Vagina (tissue), 2 donors: ENCODE measurements at places on chromosomes 2 and 18.

DNA sequence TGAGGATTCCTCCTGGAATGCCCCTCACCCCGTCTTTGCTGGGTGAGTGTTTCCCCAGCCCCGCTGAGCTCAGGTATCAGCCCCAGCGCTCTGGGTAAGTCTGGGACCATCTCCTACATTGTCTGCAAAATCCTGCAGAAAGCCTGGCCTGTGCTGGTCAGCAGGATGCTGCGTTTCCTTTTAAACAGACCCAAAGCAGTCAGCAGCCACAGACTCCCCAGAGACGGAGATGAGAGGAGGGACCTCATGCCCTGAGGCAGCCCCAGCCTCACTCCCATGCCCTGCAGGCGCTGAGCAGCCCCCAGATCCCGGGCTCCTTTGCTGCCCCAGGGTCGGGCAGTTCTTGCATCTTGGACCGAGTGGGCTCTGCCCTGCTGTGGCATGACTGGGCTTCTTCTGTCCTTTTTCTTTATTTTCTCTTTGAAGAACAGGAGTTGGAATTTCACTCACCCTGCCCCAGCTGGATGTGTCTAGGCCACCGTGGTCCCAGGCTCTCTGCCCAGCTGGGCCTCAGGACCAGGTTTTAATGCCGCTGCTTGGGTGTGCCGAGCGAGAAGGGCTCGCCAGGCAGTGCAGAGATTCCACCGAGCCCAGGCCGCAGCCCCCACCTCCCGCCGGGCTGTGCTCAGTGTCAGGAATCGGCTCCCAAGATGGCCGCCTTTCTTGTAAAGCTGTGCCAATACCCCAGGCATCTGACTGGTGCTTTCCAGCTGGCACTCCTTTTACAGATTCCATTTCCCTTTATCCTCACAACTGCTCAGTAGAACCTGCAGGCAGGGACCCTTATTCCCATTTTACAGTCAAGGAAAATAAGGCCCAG is 43.6 kb downstream of the ODC1 start:
- DNase-seq = no peak
- H3K4me3 ChIP-seq = no peak overlapping the region
- peaks cover 74% of the 10 kb centered on the region for H3K4me1 ChIP-seq
- peak overlapping the region; percentile 65 for H3K27ac ChIP-seq
- H3K36me3 ChIP-seq = no peaks in the 10 kb centered on the region
- no peaks in the 10 kb centered on the region for H3K27me3 ChIP-seq

GRCh38 chr2:86284987-86285386 is 52.4 kb downstream of the REEP1 start:
- no peaks in the 10 kb centered on the region for H3K4me1 ChIP-seq
- no peaks in the 10 kb centered on the region for H3K36me3 ChIP-seq
- H3K27me3 ChIP-seq = no peaks in the 10 kb centered on the region
- no peak for DNase-seq
- H3K27ac ChIP-seq = no peak overlapping the region

DNA sequence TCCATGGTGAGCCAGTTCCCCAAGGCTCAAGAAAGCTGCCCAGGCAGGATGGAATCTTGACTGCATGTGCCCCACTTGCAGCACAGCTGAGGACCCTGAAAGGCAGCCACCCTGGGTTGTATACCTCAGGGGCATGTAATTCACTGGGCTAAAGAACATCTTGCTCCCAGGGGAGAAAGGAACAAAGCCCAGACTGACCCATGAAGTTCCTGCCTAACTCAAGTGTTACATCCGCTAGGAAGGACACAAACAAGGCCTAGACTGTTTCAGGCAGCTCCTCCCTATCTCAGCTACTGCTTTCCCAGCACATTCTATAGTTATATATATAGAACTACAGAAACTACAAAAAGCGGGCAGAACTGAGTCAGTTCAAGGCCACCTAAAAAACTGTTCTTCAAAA is 69.0 kb downstream of the RBM43 start:
- no peaks in the 10 kb centered on the region for H3K36me3 ChIP-seq
- H3K27ac ChIP-seq = no peak overlapping the region
- no peaks in the 10 kb centered on the region for H3K4me1 ChIP-seq
- DNase-seq = no peak

- H3K4me3 ChIP-seq = no peak overlapping the region
- H3K27me3 ChIP-seq = no peaks in the 10 kb centered on the region
- no peak for DNase-seq
- H3K36me3 ChIP-seq = no peaks in the 10 kb centered on the region
- H3K4me1 ChIP-seq = no peaks in the 10 kb centered on the region
Observed at GRCh38 chr2:186934420-186934819, 85.5 kb upstream of the ZSWIM2 start.

GRCh38 chr2:224369028-224369632 is 32.8 kb downstream of the FAM124B start:
- H3K4me1 ChIP-seq = no peaks in the 10 kb centered on the region
- no peak for DNase-seq
- H3K27me3 ChIP-seq = no peaks in the 10 kb centered on the region
- no peak overlapping the region for H3K4me3 ChIP-seq
- no peak overlapping the region for H3K27ac ChIP-seq
- no peaks in the 10 kb centered on the region for H3K36me3 ChIP-seq

GRCh38 chr2:237727363-237727762 is 71.2 kb upstream of the RBM44 start:
- DNase-seq = no peak
- no peak overlapping the region for H3K27ac ChIP-seq
- no peaks in the 10 kb centered on the region for H3K27me3 ChIP-seq
- H3K4me1 ChIP-seq = peaks cover 76% of the 10 kb centered on the region
- no peak overlapping the region for H3K4me3 ChIP-seq

- DNase-seq = no peak
- H3K4me3 ChIP-seq = no peak overlapping the region
- no peaks in the 10 kb centered on the region for H3K27me3 ChIP-seq
- H3K4me1 ChIP-seq = no peaks in the 10 kb centered on the region
Observed at GRCh38 chr18:43389163-43389562, 111.9 kb upstream of the SYT4 start.

DNA sequence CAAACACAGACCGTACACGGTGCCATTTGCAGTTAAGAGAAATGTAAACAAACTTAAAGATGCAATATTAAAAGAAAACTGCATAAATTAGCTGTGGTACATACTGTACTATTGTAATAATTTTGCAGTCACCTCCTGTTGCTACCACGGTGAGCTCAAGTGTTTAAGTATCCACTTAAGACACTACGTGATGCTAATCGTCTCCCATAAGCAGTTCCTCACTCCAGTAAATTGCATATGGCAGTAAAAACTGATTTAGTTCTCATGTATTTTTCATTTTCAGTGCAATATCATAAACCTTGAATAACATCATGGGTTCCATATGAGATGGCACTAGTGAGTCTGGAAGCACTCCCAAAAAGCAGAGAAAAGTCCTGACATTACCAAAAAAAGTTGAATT is 14.4 kb downstream of the CLEC4F start:
- H3K4me3 ChIP-seq = no peak overlapping the region
- H3K27me3 ChIP-seq = no peaks in the 10 kb centered on the region
- no peak for DNase-seq
- no peaks in the 10 kb centered on the region for H3K36me3 ChIP-seq

GRCh38 chr2:175855794-175856453 is 146.1 kb downstream of the LNPK start:
- no peak for DNase-seq
- H3K4me3 ChIP-seq = no peak overlapping the region
- H3K36me3 ChIP-seq = no peaks in the 10 kb centered on the region
- H3K27ac ChIP-seq = no peak overlapping the region
- H3K27me3 ChIP-seq = no peaks in the 10 kb centered on the region

GRCh38 chr18:8957731-8958130 is 144.8 kb upstream of the NDUFV2 start:
- H3K4me1 ChIP-seq = no peaks in the 10 kb centered on the region
- no peaks in the 10 kb centered on the region for H3K36me3 ChIP-seq
- no peak for DNase-seq
- H3K27ac ChIP-seq = no peak overlapping the region

GRCh38 chr2:51903728-51904127 is 871.8 kb upstream of the NRXN1 start:
- H3K27ac ChIP-seq = no peak overlapping the region
- no peak for DNase-seq
- H3K4me3 ChIP-seq = no peak overlapping the region
- no peaks in the 10 kb centered on the region for H3K4me1 ChIP-seq
- no peaks in the 10 kb centered on the region for H3K27me3 ChIP-seq
- no peaks in the 10 kb centered on the region for H3K36me3 ChIP-seq

GRCh38 chr2:232117413-232117812 is 155.9 kb downstream of the DIS3L2 start:
- no peaks in the 10 kb centered on the region for H3K27me3 ChIP-seq
- no peaks in the 10 kb centered on the region for H3K36me3 ChIP-seq
- H3K27ac ChIP-seq = no peak overlapping the region
- H3K4me3 ChIP-seq = no peak overlapping the region
- no peak for DNase-seq

DNA sequence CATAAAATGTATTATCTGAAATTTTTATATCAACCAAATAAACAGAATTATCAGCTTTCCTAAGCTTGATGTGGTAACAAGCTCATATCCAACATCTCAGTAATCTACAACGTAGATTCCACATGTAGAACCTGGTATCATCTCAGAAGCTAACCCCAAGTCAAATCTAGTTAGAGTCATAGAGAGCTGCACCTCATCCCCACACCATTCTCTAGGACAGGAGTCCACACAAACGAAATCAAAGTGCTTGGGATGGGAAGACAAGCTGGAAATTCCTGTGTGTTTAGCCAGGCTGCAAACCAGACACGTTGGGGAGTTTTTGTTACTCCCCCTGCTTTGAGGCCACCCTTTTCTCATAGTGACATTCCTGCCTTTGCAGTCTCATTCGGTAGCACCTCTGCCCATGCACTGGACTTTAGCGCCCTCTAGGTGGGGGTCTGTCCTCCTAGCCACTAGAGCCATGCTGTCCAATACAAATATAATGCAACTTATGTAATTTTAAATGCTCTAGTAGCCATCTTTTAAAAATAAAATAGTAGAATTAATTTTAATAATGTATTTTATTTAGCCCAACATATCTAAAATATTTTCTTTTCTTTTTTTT is 28.1 kb upstream of the SATB2 start:
- no peak for DNase-seq
- no peaks in the 10 kb centered on the region for H3K27me3 ChIP-seq
- H3K27ac ChIP-seq = no peak overlapping the region
- no peaks in the 10 kb centered on the region for H3K4me1 ChIP-seq
- H3K4me3 ChIP-seq = no peak overlapping the region

GRCh38 chr2:221166292-221166691 is 405.8 kb downstream of the EPHA4 start:
- no peaks in the 10 kb centered on the region for H3K36me3 ChIP-seq
- no peaks in the 10 kb centered on the region for H3K27me3 ChIP-seq
- H3K4me3 ChIP-seq = no peak overlapping the region
- H3K27ac ChIP-seq = no peak overlapping the region
- no peak for DNase-seq

DNA sequence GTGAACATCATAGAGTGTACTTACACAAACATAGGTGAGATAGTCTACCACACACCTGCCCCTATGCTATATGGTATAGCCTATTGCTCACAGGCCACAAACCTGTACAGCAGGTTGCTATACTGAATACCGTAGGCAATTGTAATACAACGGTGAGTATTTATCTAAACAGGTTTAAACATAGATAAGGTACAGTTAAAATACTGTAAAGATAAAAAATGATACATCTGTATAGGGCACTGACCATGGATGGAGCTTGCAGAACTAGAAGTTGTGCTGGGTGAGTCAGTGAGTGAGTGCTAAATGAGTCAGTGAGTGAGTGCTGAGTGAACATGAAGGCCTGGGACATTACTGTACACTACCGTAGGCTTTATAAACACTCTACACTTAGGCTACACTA is 267.0 kb upstream of the HS6ST1 start:
- H3K27ac ChIP-seq = no peak overlapping the region
- H3K4me3 ChIP-seq = no peak overlapping the region
- no peak for DNase-seq
- H3K4me1 ChIP-seq = no peaks in the 10 kb centered on the region
- H3K36me3 ChIP-seq = no peaks in the 10 kb centered on the region
- H3K27me3 ChIP-seq = no peaks in the 10 kb centered on the region

DNA sequence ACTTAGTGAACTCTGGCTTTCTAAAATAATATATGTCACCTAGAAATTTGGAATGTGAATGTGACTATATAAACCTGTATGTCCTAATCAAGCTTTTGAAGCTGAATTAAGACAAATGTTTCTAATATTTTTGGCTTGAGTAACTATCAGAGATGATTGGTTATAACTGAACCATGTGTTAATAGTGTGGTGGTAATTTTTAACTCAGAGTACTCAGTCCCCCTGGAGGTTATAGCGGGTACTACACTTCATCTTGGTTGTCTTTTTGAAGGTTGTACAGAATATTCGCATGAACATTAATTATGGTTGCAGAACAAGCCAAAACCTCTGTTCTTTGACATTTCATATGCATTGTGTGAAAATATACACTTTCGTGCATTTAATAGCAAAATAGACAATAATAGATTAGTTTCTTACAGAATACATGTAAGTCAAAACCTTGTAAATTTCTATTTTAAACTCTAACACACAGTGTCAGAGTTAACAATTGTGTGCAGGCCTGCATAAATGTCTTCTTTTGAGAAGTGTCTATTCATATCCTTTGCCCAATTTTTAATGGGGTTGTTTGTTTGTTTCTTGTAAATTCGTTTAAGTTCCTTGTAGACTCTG is 86.0 kb downstream of the OSBPL6 start:
- no peak for DNase-seq
- no peaks in the 10 kb centered on the region for H3K36me3 ChIP-seq
- no peak overlapping the region for H3K4me3 ChIP-seq
- no peak overlapping the region for H3K27ac ChIP-seq
- no peaks in the 10 kb centered on the region for H3K27me3 ChIP-seq
- H3K4me1 ChIP-seq = no peaks in the 10 kb centered on the region

- no peaks in the 10 kb centered on the region for H3K27me3 ChIP-seq
- H3K36me3 ChIP-seq = no peaks in the 10 kb centered on the region
- no peak overlapping the region for H3K4me3 ChIP-seq
- H3K4me1 ChIP-seq = no peaks in the 10 kb centered on the region
Observed at GRCh38 chr2:227527351-227527750, 55.4 kb downstream of the AGFG1 start.

GRCh38 chr2:102585847-102586404 is 33.4 kb upstream of the SLC9A2 start:
- no peak overlapping the region for H3K4me3 ChIP-seq
- H3K36me3 ChIP-seq = no peaks in the 10 kb centered on the region
- H3K27me3 ChIP-seq = no peaks in the 10 kb centered on the region
- no peaks in the 10 kb centered on the region for H3K4me1 ChIP-seq
- DNase-seq = no peak

GRCh38 chr2:188746727-188747126 is 227.4 kb upstream of the COL3A1 start:
- DNase-seq = no peak
- no peaks in the 10 kb centered on the region for H3K36me3 ChIP-seq
- no peaks in the 10 kb centered on the region for H3K4me1 ChIP-seq
- no peaks in the 10 kb centered on the region for H3K27me3 ChIP-seq
- no peak overlapping the region for H3K4me3 ChIP-seq

DNA sequence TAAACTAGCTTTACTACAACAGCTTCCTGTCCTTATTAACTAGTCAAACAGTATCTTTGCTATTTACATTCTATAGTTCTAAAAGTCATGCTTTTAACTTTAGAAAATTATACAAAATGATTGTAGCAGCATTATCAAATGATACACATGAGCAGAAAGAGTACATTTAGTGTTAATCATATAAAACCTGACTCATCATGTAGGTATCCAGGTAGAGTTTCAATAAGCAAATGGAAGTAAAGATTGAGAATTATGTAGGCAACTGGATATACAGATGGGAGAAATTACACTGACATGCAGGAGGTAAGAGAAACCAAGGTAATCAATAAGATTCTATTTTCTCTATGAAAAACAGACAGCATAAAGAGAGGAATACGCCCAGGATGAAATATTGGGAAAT is 33.8 kb downstream of the TRIP12 start:
- DNase-seq = no peak
- H3K27me3 ChIP-seq = no peaks in the 10 kb centered on the region
- H3K27ac ChIP-seq = no peak overlapping the region
- H3K4me1 ChIP-seq = peaks cover 12% of the 10 kb centered on the region
